Esophagus squamous epithelium (tissue), 5 donors: ENCODE measurements at places on chromosomes 2 and 18.

- DNase-seq = no peak
Measured at GRCh38 chr2:60899230-60899891, 18.0 kb downstream of the REL start.

DNA sequence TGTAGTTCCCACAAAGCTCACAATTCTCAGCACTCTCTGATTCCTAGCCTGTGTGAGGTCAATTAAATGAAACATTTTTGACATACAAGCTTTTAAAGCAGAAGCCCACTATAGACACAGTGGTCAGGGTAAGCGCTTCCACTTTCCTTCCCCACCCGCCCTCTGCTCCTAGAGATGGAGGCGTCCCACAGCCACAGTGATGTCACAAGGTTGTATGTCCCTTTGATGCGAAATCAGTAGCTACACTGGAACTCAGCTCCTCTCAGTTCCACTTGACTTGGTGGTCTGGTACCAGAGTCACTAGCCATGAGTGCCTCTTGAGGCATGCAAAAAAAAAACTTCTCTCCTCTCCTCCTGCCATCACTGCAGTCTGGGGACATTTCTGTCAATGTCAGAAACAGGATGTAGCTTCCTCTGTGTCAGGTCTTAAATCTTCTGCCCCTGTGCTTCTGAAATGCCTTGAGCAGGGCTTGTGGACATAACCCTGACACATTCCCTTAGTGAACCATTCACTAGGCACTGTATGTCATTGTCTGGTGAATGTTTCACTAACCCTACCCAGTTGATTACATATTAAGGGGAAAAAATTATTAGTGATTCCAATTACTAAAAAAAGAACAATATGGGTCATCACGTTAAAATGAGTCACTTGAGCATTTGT lies 7.8 kb downstream of the SULT1C4 start:
- DNase-seq = no peak

GRCh38 chr2:98164256-98164655 lies 77.3 kb downstream of the VWA3B start:
- no peak for DNase-seq

DNA sequence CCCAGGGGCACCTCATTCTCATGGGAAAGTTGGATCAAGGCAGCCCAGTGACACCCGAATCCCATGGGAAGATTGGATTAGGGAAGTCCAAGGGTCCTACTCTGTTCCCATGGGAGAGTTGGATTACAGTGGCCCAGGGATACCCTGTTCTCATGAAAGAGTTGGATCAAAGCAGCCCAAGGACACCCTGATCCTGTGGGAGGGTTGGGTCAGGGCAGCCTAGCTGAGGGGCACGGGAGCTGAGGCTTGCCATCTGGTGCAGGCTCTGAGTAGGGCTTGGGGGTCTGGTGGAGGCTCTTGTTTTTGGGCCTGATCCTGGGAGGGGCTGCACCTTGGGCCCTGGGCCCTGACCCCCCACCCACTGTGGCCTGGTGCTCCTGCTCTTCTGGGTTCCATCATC lies 87.1 kb downstream of the ACKR3 start:
- no peak for DNase-seq

DNA sequence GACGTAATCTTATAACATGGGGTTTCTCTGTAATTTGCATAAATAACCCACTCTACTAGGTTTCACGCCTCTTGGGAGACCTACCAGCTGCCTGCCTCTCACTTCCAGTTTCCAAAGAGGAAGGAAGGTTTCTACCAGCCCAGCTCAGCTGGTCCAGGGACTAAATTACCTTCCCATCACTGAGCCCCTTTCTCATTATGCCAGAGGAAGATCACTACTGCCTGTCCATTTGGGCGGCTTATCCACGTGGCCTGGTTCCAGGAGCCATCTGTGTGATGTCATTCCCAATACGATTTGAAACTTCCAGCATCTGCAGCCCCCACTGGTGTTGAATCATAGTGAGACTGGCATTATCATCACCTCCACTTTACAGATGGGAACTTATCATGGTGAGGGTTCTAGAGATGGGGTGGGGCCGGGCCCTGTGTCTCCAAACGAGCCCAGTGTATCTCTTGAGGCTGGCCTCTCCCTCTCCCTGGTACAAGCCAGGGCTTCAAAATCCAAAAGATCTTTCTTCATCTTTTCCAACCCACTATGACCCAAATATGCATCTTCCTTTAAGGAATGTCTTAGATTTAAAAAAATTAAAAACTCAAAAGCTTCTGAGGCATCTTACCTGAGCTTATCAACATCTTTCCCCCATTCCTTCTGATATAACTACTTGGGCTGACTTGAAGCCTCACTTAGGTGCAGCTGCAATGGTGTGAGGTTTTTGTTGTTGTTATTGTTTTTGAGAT lies 140.8 kb downstream of the DDX1 start:
- DNase-seq = no peak

DNA sequence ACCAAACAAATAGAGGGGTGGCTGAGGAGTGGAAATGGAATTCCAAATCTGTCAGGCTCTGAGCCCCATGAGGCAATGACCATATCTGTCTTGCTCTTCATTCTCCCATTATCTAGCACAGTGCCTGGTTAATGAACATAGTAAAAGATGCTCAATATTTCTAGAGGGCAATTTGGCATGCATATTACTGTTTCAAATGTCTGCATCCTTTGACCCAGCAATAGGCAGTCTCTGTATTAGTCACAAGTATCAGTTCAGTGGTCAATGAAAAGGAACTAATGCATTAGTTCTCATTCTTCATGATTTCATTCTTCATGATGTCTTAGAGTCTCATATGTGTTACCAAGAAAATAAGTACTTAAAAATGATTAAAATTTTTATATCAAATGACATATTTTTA lies 28.4 kb upstream of the MALL start:
- no peak for DNase-seq

DNA sequence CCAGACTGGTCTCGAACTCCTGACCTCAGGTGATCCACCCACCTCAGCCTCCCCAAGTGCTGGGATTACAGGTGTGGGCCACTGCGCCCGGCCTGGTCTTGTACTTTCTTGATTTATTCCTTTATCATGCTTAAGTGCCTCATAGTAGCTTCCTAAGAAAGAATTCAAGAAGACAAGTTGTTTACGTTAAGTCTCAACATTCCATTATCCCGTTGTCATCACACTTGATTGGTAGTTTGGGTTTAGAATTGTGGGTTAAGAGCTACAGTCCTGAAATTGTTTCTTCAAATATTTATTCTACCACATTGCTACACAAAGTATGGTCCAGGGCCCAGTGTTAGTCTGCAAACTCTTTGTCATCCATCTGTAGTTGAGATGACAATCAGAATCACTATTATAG lies 194.0 kb downstream of the VWC2L start:
- no peak for DNase-seq

DNA sequence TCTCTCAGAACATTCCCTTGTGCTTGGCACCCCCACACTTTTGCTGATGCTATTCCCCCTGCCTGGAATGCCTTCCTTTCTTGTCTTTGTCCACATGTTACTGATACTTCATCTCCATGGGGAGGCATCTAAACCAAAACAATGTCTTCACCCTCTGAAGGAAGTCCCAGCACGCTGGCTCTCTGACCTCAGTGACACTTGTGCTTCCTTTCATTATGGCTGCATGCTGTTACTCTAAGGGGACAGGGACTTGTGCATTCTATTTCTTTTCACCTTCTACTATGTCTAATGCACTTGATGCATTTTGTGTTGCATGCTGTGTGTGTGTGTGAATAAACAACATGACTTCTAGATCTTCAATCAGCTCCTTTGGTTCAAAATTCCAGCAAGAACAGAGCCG lies 24.6 kb downstream of the EFR3B start:
- DNase-seq = no peak

- no peak for DNase-seq
Measured at GRCh38 chr2:47227532-47228279, 72.6 kb upstream of the STPG4 start.

DNA sequence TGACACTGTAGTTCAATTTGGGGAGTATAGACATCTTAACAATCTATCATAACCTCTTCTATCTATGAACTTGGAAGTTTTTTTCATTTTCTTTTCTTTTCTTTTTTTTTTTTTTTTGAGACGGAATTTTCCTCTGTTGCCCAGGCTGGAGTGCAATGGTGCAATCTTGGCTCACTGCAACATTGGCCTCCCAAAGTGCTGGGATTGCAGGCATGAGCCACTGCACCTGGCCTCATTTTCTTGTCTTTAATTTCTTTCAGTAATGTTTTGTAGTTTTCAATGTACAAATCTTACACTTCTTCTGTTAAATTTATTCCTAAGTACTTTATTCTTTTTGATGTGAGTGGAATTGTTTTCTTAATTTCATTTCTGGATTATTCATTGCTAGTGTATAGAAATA lies 14.6 kb downstream of the ASAP2 start:
- DNase-seq = no peak
